MV-4-11 (cell line): ENCODE measurements at places on chromosomes 5 and 9.

GRCh38 chr9:131808291-131808690 lies 68.4 kb upstream of the RAPGEF1 start:
- DNase-seq = no peak

- DNase-seq = no peak
Observed at GRCh38 chr9:126376311-126377175, 49.9 kb downstream of the MVB12B start.

GRCh38 chr5:2187687-2188086 lies 305.0 kb upstream of the IRX4 start:
- no peak for DNase-seq

DNA sequence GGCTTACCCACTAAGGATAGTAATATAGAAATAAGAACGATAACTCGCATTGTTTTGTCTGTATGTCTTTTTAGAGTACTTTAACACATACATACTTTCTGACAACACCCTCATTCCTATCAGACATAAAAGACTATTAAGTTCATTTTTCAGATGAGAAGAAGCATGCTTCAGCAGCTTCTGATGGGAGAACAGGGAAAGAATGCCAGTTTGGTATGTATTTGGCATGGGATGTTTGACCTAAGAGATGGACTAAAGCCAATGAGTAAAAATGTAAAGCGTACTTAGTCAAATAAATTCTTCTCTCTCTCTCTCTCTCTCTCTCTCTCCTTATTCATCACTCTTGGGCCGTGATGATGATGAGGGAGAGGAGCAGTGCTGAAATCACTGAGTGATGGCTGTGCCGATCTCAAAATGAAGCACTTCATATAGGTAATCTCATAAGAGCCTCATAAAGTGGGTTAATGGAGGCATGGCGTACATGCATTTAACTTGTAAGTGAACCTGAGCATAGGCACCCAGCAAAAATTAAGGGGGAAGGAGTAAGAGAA lies 71.5 kb downstream of the SLIT3 start:
- no peak for DNase-seq

- no peak for DNase-seq
Observed at GRCh38 chr5:153400931-153401330, 89.5 kb upstream of the GRIA1 start.

GRCh38 chr9:78386773-78387172 lies 89.8 kb downstream of the PSAT1 start:
- DNase-seq = no peak

- DNase-seq = no peak
Observed at GRCh38 chr5:132896685-132897084, 23.2 kb downstream of the LEAP2 start.

- no peak for DNase-seq
Observed at GRCh38 chr5:133381571-133382365, 230.6 kb downstream of the FSTL4 start.

DNA sequence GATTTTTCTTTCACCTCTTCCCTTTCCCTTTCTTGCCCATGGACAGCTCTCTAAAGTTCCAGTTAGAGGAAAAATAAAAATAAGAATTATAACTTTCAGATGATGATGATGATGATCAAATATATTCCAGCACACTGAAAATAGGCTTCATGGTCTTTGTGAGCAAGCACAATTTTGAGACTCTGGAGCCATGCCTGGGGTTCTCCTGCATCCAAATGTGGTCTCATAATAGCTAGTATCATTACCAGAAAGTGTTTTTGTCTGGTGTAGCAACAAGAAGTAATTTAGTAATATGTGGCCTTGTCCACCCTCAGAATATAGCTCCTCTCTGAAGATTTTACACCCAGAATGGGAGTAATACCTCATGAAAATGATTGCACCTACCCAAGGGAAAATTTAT lies 150.4 kb downstream of the SNCAIP start:
- no peak for DNase-seq

GRCh38 chr9:83432104-83432627 lies 106.0 kb downstream of the FRMD3 start:
- DNase-seq = no peak

DNA sequence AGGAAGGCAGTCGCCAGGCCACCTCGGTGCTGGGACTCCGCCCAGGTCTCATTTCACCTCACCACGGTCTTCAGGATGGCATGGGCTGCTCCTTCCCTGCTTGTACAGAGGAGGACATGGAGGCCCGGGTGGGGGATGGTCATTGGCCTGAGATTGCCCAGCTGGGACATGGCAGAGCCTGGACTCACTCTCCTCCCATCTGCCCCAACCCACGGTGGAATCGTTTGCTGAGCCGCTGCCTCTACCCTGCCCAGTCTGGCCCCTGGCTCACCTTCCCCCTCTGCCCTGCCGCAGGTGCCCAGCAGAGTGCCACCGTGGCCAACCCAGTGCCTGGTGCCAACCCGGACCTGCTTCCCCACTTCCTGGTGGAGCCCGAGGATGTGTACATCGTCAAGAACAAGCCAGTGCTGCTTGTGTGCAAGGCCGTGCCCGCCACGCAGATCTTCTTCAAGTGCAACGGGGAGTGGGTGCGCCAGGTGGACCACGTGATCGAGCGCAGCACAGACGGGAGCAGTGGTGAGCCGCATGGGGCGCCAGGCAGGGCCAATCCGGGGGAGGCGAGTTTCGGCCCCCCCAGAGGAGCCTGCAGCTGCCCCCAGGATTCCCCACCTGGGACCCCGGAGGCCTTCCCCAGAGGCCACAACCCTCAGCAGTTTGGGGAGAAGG lies 36.7 kb downstream of the HK3 start:
- no peak for DNase-seq
